Stimulated activated CD4-positive, alpha-beta T cell treated with anti-CD3 and anti-CD28 coated beads, TNF-alpha, amount 100 ng/mL, for 4 hours (primary cell): ENCODE measurements at places on chromosomes 13 and 19.

GRCh38 chr19:9645472-9645871 lies 24.4 kb upstream of the ZNF561 start:
- DNase-seq: no peak

- DNase-seq: no peak
These were observed 8.3 kb downstream of the ZNF837 start for GRCh38 chr19:58372311-58373133.

DNA sequence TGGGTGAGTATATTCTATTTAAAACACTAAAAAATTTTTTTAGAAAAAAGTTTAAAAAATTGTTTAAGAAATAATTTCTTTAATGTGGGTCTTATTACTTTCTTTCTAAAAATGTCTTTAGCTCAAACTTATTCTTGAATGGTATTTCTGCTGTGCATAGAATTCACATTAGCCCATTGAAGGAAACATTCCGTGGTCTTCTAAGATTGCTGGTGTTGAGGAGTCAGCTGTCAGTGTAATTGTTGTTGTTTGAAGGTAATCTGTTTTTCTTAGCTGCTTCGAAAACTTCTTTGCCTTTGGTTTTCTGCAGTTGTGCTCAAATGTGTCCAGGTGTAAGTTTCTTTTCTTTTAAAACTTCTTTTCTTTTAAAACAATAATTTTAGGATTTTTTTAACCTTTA lies 85.4 kb upstream of the KLF12 start:
- DNase-seq: no peak

- DNase-seq: no peak
These were observed 10.8 kb downstream of the CRYL1 start for GRCh38 chr13:20514866-20515265.

DNA sequence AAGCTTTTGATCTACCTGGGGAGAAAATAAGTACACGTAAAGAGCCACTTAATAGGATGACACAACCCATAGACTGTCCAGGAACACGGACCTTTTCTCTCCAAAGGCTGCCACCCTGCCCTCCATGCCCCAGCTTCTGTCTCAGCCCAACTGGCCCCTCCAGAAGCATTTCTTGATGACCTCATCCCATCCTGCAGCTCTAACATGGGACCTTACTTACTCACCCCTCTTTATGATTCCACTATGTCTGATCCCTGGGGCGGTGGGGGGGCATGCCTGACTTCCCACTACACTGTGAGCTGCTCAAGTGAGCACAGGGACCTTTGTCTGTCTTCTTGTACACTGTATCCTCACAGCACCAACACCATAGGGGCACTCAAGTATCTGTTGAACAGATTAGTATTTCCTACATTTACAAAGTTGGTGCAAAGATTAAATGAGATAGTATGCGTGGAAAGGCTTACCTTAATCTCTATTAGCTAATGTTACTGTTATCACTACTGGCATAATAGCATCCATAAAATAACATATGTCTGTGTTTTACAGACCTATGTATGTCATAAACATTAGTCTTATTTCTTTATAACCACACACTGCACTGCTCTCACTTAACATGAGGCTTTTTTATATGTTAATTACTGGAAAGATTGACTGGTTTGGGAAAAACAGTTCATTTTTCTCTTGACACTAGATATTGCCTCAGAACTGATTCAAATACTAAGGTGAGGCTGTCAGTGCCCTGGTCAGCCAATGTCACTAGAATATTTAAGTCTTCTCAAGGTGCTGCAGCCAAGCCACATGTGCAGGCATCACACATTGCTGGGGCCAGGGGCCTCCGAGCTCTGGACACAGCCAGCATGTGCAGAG lies 100.9 kb downstream of the FOXO1 start:
- no peak for DNase-seq

DNA sequence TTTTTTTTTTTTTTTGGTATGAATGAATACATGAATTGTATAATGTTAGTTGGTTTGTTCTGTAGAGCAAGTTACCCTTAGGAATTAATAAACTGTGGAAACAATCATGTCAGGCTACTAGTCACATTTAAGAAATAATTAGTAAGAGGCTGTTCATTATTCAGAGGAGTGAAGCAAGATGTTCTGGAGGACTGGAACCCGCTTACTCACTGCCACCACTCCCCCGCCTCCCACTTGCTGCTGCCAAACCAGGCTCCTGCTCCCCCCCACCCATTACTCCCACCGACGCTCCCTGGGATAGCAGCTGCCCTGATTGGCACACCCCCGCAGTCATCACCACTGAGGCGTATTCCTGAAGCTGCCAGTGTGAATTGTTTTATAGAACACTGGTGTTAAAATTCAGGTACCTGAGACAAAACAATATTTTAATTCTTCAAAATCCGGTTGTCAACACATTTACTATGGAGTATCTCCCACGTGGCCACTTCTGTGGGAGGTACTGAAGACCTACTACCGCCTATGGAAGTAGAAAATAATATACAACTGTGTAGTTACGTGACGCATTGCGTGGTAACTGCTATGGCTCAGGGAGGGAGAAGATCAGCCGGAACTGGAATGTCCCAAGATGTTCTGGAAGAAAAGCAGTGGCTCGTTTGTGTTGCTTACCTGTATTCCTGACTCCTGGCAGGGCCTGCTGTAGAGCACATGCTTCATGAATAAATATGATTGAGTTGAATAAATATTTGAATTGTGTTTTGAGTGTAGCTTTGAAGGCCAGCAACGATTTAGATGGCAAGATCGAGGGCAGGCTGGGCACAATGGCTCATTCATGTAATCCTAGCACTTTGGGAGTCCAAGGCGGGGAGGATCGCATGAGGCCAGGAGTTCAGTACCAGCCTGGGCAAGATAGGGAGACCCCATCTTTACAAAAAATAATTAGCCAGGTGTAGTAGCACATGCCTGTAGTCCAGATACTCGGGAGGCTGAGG lies 1.7 kb downstream of the DPY19L3 start:
- DNase-seq: no peak

- DNase-seq: no peak
These were observed 74.4 kb downstream of the SLITRK6 start for GRCh38 chr13:85724546-85725432.

DNA sequence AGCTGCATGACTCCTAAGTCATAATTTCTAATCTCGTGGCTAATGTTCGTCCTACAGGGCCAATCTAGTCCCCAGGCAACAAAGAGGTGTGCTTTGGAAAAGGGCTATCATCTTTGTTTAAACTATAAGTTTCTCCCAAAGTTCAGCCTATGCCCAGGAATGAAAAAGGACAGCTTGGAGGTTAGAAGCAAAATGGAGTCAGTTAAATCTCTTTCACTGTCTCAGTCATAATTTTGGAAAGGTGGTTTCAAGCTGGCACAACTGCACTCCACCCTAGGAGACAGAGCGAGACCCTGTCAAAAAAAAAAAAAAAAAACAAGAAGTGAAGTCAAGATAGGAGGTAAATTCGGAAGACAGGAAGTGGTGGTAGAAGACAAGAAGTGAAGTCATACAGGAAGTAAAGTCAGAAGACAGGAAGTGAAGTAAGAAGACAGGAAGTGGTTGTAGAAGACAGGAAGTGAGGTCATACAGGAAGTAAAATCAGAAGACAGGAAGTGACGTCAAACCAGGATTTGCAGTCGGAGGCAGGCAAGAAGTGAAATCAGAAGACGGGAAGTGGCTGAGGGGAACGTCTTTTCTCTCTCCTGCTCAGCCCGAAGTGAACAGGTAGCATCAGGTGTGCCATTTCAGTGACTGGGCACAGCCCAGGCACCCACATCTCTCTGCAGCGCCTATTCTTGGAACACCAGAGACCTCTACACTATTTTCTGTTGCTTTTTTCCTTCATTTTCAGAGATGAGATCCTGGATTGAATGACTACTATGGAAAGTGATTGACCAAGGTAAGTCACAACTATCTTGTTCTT lies 32.2 kb downstream of the GP6 start:
- DNase-seq: peak; percentile 8

DNA sequence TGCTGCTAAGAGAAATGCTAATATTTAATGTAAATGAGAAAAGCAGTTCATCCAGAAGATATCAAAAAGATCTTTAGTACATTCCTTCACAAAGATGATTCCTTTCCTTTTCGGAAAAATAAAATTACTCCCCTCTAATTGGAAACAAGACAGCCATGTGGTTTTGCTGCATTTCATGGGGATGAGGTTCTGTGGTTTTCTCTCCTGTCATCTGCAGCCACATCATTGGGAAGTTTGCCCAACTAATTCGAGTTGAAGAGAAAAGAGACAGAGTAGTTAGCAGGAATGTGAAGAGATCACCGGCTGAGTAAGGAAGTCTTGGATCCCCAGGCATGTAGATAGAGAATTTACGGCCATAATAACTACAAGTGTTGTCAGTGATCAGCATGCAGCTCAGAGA lies 122.1 kb downstream of the CYSLTR2 start:
- DNase-seq: no peak

DNA sequence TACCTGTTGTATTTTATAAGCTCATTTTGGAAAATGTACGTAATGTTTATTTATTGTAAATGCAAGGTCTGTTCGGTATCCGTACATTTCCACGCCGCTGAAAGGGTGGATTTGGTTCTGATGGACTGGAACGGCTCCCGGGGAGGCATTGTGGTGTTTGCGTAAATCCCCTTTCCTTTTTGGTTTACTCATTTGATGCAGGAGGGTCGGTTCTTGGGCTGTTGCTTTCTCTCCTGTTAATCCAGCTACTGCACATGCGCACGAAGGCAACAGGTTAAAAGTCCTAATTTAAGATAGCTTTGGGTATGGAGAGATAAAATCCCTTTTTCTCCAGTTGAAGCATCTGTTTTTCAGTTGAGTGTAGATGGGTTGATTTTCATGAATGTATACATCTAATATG lies 224.4 kb downstream of the TM9SF2 start:
- DNase-seq: no peak

DNA sequence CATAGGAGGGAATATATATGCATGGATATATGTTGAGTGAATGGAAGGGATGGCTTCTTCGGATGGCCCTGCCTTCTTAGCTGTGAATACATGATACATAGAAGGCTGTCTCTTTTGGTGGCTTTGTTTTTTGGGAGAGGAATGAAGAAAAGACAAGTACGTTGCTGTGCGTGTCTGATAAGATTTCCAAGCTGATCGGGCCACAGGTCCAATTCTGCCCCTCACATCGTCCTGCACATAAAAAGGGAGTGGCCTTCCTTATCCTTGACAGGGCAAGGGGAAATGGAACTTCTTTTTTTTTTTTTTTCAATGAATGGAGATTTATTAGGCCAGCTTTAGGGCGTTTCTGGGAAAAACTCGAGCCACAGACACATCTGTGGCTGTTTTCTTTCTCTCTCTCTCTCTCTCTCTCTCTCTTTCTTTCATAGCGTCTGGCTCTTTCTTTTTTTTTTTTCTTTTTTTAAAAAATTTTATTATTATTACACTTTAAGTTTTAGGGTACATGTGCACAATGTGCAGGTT lies 103.8 kb upstream of the SPATA13 start:
- no peak for DNase-seq

DNA sequence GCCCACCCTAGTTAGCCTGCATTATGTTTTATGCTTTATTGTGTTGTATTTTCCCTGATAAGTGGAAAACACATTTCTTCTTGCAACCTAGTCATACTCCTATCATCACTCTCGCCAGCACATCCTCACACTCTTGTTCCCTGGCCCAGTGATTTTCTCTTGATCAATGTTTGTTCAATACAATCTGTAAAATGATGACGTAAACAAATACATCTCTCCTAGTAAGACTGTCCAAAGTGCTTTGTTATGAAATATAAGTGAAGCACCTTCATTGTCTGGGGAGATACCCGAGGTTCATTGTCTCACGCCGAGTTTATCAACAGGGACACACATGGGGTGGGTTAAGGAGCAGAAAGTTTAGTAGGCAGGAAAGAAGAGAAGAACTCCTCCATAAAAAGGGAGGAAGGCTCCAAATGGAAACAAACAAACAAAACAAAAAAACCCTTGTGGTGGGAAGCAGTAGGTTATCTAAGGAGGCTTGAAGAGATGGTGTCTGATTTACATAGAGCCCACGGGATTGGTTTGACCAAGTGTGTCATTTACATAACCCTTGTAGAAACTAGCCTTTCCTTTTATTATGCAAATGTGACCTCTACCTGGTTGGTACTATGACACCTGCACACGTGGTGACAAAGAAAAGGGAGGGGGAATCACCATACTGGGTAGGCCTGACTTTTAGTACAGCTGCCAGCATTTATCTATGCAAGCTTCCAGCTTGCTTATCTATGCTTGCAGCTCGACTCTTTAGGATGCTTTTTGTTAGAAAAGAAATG lies 1317.9 kb upstream of the SPRY2 start:
- DNase-seq: no peak

DNA sequence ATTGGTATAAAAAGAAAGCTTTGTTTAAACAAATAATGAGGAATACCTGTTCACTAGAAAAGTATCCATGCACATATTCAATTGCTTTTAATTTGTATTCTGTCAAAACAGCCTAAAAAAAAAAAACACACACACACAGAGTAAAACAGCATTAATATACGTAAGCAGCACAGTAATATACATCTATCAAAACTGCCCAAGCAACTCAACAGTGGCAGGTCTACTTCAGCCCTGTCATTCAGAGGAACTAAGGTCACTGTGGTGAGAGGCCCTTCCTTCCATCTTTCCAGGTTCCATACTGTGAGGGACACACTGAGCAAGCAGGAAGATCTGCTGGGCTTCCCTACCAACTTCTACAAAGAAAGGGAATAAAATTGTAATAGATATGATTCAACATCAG lies 3.8 kb downstream of the PROSER1 start:
- DNase-seq: no peak

DNA sequence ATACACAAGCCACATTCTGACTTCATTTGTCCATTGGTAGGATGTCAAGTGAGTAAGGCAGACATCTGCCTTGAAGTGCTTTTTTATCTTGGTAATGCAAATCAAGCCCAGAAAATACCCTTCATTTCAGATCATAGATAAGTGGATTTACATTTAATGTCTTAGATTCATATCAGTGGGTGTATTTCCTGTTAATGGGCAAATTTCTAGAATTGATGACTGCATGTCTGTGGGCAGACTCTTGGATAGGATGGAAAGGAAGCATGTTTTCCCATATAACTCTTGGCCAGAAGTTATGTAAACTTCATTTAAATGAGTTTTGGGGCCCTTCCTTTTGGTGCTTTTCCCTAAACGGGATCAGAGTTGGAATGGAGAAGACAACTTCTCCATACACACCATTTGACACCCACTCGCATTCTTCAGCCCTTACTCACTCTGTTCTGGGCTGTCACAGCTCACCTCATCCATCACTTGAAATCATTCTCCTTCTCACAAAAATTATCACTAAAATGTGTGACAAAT lies 154.6 kb downstream of the FLT1 start:
- DNase-seq: no peak
